ENCODE measurements at places on chromosomes 12 and 14.

- no peak for DNase-seq
These were observed 41.2 kb downstream of the TMEM132D start for GRCh38 chr12:129862561-129863175.

DNA sequence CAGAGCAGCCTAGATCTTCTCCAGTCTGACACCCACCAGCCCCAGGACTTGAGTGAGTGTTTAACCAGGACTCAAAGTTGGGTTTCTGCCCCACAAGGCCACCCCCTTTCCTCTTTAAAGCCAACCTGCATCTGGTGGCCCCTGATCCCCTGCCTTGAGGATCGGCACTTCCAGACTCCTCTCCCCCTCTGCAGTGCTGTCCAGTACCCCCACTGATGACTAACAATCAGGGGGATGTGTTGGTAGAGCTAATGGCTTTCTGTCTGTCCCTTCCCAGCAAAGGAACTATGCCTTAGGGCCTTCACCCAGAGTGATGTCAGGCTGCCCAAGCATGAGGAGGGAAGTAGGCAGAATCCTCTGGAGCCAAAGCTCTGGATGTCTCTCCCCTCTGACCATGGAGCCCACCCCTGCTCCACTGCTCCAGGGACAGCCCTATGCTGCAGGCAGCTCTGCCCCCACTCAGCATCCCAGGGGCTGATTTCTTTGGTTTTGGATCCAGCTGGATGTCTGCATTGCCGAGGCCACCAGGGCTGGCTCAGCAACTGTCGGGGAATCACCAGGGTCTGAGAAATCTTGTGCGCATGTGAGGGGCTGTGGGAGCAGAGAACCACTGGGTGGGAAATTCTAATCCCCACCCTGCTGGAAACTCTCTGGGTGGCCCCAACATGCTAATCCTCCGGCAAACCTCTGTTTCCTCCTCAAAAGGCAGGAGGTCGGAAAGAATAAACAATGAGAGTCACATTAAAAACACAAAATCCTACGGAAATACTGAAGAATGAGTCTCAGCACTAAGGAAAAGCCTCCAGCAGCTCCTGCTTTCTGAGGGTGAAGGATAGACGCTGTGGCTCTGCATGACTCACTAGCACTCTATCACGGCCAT, 42.9 kb downstream of the DAD1 start:
- no peak for DNase-seq

DNA sequence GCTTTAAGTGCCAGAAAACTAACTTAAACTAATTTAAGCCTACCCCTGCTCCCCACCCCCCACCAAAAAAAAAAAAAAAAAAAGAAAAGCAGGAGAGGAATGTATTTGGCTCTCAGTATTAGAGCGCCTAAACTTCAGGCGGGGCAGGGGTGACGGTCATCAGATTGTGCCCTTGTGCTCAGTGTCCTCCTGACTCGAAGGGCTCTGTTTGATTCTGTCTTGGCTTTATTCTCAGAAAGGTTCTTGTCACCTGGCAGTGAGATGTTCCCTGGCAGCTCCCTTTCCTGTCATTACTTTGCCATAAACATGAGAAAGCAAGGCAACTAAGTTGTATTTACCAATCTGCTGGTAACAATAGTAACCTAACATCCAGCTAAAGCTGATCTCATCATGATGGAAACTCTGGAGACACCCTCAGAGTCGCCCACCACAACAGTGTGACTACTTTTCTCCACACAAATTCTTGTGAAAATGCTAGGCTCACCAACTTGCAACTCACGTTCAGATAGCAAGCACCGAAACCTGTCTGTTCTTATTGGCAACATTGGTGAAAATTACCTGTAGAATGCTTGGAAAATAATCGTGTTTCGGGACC, 39.0 kb upstream of the WNK1 start:
- peak; percentile 57 for DNase-seq

DNA sequence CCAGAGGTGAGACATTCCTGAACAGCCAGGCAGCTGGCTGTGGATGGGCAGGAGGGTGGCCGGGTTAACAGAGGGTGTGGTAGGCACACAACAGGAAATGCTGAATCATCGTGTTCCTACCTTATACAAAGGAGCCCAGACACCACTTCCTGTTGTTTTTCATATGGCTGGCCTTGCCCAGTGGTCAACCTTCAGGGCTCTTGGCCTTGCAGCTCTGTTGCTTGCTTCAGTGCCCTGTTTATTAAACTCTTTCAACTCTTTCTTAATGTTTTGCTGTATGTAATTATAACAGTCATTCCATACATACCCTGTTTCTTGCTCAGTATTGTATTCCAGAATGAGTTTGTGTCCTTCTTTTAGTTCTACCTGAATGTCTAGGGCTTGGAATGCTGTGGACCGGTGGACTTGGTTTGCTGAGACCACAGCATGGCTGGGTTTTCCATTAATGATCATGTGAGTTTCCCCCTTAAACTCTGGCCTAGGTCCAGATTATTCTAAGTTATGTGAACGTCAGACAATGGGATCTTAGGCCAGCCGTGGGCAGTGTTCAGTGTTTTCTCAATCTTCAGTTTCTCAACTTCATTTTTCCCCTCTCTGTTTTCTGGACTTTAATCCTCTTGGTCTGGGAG, 11.9 kb downstream of the CFAP54 start:
- DNase-seq: peak; percentile 73

DNA sequence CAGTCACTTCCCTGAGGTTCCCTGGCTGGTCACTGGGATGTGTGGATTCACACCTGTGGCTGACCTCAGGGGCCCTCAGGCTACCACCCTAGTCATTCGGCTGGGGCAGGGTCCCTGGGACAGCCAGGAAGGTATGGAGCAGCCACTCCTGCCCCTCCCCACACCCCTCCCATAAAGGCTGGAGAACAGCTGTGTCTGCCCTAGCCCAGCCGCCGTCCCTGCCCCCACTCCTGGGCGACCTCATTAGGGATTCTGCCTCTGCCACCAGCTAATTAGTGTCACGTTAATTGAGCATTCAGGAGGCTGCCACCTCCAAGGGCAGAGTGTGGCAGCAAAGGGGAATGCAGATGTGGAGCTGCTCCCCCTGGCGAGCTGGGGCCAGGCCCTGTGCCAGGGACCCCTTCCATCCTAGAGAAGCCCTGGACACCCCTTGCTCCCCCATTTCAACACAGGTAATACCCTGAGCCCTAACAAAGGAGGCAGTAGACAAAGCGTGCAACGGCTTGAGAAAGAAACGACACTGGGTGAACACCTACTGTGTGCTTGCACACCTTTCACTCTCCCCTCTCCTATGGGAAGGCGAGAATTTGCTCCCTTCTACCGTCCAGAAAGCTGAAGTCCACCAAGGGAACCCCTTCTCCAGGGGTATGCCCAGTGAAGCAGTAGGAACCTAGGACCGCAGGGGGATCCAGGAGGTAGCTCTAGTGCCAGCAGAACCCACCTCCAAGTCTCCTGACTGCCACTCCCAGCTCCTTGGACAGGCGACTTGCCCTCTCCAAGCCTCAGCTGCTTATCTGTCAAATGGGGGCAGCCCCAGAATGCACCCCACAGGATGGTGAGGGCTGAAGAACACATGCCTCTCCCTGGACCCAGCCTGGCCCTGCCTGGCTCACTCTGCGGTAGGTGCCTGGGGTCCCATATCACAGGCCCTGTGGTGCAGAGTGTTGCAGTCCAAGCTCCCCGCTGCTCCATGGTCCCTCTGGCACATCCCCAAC, 45.1 kb downstream of the FAM222A start:
- no peak for DNase-seq

DNA sequence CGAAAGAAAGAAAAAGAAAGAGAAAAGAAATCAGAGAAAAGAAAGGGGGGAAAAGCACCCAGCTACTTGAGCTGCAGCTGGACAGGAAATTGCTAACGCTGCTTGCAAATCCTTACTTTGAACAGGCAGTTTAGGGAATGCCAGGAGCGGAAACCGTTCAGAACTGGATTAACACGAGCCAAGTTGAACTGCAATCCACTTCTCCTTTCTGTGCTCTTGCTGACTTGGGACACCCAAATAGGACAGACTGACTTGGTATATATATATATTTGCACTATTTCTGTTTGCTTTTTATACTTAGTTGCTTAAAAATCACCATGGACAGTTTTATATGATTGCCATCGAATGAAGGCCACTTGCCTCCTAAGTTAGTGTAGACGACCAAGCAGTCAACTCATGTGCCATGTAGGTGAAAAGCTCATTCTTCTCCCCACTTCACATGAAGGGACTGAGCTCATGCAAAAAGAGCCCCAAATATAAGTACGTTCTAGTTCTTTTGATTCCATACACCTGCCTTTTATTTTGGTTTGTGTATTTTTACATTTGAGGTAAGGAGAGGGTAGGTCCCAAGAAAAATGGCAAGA, 5.5 kb downstream of the DUSP6 start:
- peak; percentile 79 for DNase-seq

- no peak for DNase-seq
These were observed 153.6 kb downstream of the PHLDA1 start for GRCh38 chr12:75877763-75878621.

DNA sequence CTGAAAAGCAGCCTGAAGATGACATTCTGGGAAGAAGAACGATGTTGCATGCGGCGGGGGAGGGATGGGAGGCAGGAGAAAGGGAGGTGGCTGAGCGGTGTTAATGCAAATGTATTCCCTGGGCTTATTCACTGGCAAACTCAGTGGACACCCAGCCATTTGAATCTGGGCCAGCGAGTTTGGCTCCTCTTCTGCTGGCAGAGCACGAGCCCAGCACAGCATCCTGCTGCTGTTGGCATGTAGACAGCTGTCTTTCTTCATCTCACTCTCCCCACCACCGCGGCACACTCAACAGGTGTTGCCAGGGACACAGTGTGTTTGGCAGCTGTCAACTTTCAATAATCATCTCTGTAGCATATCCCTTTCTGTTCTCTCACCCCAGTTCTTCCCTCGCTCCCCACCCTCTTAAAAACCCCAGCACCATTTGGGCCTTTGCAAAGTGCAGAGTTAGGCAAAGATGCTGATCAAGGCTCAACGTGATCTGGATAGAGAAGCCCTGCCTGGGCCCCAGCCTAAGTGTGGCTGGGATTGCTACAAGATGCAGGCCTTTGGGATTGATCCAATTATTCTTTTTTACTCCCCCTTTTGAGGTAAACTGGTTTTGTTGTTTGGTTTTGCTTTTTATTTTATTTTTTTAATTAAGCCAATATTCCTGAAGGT, 131.9 kb downstream of the EXOC5 start:
- DNase-seq: no peak

GRCh38 chr14:29521526-29522137, 406.0 kb downstream of the PRKD1 start:
- DNase-seq: no peak

DNA sequence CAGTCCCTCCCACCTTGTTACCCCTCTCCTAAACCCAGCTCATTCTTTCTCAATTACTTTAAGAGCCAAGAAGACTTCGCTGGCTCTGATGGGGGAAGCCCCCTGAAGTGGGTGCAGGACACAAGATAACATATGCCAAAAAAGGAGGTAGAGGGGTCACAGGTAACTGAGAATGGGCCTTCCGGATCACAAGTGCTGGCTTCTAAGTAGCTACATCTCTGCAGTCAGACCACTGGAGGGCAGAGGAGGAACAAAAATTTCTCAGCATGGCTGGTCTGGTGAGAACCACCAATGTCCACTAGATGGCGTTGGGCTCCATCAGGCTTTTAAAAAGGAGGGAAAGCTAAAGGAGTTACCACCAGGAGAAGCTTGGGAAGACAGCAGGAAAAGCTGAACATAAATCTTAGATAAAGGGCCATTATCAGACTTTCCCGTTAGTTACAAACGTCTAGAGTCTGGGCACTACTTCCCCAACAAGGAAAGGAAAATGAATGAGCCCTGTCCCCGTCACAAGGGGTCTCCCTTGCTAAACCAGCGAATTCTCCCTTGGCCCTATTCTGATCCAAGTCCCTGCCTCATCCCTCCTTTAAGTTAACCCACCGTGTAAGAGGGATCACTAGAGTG, 11.6 kb upstream of the CDH24 start:
- DNase-seq: peak; percentile 80

- no peak for DNase-seq
These were observed 55.0 kb downstream of the RNF34 start for GRCh38 chr12:121454921-121455320.

DNA sequence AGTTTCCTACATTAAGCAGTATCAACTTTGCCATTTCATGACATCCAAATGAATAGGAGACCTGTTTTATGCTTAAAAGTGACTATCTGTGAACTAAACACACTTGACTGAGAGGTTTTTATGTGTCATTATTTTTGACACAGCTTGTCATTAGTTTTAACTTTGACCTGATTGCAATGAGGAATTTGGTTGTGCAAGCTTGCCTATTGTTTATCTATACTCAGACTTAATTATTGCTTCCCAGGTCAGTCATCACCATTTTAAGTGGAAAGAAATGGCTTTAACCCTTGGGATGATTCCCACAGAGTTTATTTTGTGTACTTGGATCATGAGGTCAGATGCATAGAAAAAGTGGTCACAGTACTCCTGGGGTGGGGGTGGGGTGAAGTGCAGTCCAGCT, 171.0 kb upstream of the PRICKLE1 start:
- no peak for DNase-seq

DNA sequence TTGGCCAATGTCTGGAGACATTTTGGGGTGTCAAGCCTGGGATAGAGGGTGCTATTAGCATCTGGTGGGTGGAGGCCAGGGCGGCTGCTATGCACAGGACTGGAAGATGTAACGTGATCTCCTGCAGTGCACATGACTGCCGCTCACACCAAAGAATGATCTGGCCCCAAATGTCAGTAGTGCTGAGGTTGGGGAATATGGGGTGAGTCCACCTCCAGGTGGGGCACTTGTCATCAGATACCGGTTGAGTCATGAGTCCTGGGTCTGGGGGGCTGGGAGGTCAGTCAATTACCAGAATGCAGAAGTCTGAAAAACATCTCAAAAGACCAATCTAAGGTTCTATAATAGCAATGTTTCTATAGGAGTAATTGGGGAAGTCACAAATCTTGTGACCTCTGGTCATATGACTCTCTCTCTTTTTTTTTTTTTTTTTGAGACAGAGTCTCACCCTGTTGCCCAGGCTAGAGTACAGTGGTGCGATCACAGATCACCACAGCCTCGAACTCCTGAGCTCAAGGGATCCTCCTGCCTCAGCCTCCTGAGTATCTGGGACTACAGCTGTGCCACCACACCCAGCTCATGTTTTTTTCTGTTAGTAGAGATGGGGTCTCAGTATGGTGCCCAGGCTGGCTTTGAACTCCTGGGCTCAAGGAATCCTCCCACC, 6.0 kb upstream of the SDSL start:
- peak; percentile 92 for DNase-seq

- DNase-seq: no peak
These were observed 1.9 kb upstream of the SLCO1A2 start for GRCh38 chr12:21336656-21337055.

DNA sequence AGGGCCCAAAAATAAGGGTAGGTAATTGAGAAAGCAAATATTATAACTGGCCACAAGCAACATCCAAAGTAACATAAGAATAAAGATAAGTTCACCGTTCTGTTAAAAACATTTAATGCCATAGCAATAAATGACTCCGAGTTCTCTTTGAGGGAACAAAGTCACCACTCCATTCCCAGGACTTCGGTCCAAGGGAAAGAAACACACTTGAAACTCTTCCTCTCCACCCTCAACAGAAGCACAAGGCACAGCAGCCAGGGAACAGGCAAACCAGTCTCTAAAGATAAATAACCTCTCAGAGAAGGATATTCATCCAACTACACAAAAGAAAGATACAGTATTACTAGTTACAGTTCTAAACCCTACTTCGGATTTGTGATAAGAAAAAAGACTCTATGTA, 2.5 kb downstream of the SETD3 start:
- no peak for DNase-seq

Measured in inflammatory macrophage treated with lipopolysaccharide for 4 hours (primary cell).